ENCODE measurements at places on chromosomes 2 and 18.

GRCh38 chr2:31207790-31208189 is 9.5 kb downstream of the CAPN14 start:
- no peak for DNase-seq

- DNase-seq: no peak
Measured at GRCh38 chr18:60826346-60826745, 453.8 kb upstream of the MC4R start.

GRCh38 chr2:190782264-190782663 is 98.4 kb upstream of the GLS start:
- no peak for DNase-seq

DNA sequence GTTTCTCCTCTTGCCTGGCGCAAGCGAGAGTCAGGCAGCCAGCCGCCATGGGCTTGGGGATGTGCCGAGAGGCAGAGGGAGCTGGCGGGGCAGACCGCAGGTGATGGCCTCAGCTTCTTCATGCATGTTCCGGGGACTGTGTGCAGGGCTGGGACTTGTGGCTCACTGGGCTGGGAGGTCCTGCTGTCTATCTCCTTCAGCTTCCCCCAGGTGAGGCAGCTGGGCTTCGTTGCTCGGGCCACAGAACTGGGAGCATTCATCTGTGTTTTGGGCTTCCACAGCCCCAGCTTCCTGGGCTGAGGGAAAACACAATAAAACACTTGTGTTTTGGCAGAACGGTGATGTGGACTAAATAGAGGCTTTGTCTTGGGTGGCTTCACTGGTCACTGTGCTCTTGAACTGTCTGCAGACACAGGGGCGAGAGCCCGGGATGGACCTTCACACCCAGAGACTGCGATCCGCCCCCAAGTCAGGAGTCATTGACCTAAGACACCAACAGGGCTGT is 93.5 kb downstream of the DYSF start:
- no peak for DNase-seq

All from activated CD4-positive, alpha-beta T cell treated with anti-CD3 and anti-CD28 coated beads, Interleukin-2, amount 10 ng/mL, durations not matched to agents 7 days and 5 days (primary cell).